ENCODE measurements at places on chromosomes 16 and 17. TPM values are rescaled to one million over a fixed set of nuclear protein-coding genes. Genes with fewer than 3 reads are reported as not detected.
A peak's percentile ranks its signal among the peaks of the same experiment; 100 is the strongest.

SPPL2C gene
- not detected for total RNA-seq

GPRC5C gene
- 358 TPM for total RNA-seq

HOXB4 gene
- 22.6 TPM for total RNA-seq

DNA sequence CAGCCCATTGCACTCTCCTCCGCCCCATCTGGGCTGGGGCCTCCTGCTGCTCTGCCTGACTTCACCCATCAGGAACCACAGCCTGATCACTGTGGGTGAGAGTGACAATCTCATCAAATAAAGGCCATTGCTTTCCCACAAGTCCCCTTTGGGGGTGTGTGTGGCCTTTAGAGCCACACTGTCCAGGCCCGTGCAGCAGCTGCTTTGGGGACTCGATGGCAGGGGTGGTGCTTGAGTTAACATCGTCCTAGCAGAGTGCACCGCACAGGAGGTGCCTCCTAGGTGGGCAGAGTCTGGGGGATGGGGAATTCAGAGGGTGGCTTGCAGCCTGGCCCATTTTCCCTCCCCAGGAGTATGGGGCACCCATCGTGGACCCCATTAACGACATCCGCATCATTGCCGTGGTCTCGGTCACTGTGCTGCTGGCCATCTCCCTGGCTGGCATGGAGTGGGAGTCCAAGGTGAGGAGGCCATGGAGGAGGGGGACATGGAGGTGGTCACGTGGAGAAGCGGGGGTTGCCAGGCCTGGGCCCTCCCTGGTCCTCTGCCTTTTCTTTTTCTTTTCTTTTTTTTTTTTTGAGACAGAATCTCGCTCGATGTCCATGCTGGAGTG lies 5.4 kb downstream of the SLC12A3 start:
- H3K4me1 ChIP-seq, result peaks cover 9% of the 10 kb centered on the region
- no peak for DNase-seq
- no peaks in the 10 kb centered on the region for H3K36me3 ChIP-seq
- H3K27ac ChIP-seq, result peak overlapping the region; percentile 22
- H3K4me3 ChIP-seq, result no peak overlapping the region

DNA sequence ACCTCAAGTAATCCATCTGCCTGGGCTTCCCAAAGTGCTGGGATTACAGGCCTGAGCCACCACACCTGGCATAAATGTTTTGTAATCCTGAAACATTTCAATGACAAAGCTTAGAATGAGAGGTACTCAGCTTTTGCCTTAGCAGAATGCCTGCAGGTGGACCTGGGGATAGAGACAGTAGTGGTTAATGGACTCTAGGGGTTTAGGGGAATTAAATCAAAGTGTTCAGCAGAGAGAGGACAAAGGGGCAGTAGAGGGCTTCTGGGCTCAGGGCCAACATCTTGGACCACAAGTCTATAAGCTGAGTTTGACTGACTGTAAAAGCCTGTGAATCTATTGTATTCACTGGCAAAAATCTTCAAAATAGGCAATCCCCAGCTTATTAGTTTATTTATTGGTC lies 36.0 kb upstream of the MED13 start:
- H3K4me3 ChIP-seq, result no peak overlapping the region
- H3K4me1 ChIP-seq, result no peaks in the 10 kb centered on the region
- no peak overlapping the region for H3K27ac ChIP-seq

DNA sequence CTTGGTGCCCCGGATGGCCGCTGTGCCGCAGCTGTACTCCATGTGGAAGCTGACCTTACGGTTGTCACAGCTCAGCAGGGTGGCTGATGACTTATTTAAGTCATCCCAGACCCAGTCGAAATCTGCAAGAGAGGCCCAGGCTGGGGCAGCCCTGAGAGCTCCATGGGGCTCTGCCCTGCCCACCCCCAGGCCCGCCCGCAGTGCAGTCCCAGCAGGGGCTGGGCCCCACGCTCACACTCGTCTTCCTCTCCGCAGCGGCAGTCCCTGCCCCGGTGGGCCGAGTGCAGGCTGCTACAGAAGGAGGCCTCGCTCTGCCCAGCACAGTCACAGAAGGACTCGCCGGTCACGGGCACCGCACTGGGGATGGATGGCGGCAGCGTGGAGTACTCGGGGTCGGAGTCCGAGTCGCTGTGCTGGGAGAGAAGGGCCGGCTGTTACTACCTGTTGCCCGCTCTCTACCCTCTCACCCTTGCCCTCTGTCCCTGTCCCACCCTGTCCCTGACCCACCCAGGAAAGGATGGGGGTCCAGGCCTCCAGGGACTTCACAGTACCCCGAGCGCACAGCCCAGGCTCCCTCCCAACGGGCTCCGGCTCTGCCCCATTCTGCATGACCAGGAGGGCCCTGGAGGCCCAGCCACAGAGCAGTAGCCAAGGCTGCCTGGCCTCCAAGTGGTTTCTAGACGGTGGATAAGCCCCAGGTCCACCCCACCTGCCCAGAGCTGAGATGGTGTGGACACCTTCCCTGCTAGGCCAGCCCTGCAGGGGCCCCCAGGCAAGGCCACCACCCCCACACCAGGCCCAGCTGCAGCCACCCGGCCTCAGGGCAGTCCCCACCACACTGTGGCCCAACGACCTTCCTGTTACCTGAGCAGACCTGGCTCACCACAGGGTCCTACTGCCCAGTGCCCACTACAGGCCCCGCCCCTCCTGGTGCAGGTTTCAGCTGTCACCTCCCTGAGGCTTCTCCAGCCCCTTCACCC lies 3.9 kb downstream of the SPSB3 start:
- peaks cover 9% of the 10 kb centered on the region for H3K36me3 ChIP-seq
- no peak for DNase-seq
- H3K27ac ChIP-seq, result no peak overlapping the region
- H3K27me3 ChIP-seq, result no peaks in the 10 kb centered on the region
- H3K4me1 ChIP-seq, result peaks cover 24% of the 10 kb centered on the region
- no peak overlapping the region for H3K4me3 ChIP-seq

- no peaks in the 10 kb centered on the region for H3K36me3 ChIP-seq
- DNase-seq, result no peak
- no peaks in the 10 kb centered on the region for H3K27me3 ChIP-seq
- no peak overlapping the region for H3K27ac ChIP-seq
- H3K4me1 ChIP-seq, result no peaks in the 10 kb centered on the region
- H3K4me3 ChIP-seq, result no peak overlapping the region
These were observed 87.0 kb upstream of the RPRML start for GRCh38 chr17:47066095-47066494.

- H3K27me3 ChIP-seq, result no peaks in the 10 kb centered on the region
- peak overlapping the region; percentile 85 for H3K27ac ChIP-seq
- H3K4me3 ChIP-seq, result no peak overlapping the region
- H3K4me1 ChIP-seq, result no peaks in the 10 kb centered on the region
- peak; percentile 92 for DNase-seq
These were observed 54.9 kb downstream of the SREBF1 start for GRCh38 chr17:17781591-17782496.

DNA sequence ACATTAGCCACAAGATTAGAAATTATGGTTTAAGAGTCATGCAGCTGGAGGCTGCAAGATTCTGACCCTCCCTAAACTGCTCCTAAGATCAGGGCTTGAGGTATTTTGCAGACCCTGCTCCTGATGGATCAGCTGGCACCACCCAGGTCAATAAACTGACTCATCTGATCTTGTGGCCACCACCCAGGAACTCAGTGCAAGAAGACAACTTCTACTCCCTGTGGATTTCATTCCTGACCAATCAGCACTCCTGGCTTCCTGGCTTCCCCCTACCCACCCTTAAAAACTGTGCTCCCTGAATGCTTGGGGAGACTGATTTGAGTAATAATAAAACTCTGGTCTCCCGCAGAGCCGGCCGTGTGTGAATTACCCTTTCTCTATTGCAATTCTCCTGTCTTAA lies 25.0 kb upstream of the MILR1 start:
- no peaks in the 10 kb centered on the region for H3K27me3 ChIP-seq
- no peaks in the 10 kb centered on the region for H3K36me3 ChIP-seq
- no peak overlapping the region for H3K4me3 ChIP-seq
- DNase-seq, result no peak
- H3K27ac ChIP-seq, result no peak overlapping the region

NT5M gene
- total RNA-seq, result 2.8 TPM

DNA sequence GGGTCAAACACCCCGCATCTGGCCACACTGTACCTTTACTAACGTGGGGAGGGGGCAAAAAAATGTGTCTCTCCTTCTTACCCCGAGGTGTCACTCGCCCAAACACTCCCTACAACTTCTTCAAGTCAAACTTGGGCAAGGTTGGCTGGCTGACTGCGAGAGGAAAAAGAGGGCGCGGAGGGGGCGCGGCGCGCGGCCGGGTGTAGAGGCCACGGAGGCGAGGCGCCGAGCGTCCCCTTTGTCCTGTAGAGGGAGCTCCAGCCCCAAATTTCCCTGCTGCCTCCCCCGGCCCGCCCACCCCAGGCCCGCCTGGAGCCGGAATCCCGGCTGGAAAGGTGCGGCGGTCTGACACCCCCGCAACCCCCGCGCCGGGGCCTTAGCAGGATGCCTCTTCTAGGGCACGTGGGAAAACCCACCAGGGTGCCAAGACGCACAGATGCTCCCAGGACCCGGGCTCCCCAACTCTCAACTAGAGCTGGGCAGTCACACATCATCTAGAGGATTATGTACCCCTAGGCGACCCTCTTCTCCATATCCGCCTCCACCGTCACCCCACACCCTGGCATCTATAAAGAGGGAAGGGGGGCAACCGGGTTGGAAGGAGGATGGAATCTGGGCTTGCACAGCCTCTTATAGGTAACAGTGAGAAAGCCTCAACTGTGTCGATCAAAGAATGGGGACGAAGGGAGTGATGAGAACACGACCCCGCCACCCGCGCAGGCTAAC lies 4.2 kb downstream of the IRX3 start:
- H3K36me3 ChIP-seq, result no peaks in the 10 kb centered on the region
- no peak overlapping the region for H3K27ac ChIP-seq
- H3K27me3 ChIP-seq, result peaks cover 12% of the 10 kb centered on the region
- DNase-seq, result peak; percentile 81

DNA sequence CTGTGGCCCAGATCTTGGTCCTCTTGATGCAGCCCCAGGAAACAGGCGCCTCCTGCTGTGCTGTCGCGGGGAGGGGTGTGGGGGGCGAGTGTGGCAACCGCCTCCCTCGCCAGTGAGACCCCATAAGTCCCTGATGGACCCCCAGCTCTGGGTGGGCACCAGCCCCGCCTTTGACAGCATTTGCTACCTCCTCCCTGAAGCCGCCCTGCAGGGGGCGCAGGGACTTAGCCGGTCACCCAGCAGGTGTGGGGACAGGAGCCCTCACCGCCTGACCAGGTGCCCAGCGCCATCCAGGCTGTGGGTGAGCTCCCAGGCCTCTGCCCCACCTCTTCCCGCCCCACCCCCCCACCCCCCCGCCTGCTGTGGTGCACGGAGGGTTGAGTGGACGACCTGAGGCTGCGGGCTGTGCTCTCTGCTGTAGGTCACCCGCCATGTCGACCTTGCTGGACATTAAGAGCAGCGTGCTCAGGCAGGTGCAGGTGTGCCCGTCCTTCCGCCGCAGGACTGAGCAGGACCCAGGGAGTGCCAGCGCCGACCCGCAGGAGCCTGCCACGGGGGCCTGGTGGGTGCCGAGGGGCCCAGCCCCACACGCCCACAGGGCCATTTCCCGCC lies 4.8 kb downstream of the BAIAP3 start:
- H3K4me3 ChIP-seq, result no peak overlapping the region
- no peaks in the 10 kb centered on the region for H3K4me1 ChIP-seq
- H3K27me3 ChIP-seq, result peaks cover 9% of the 10 kb centered on the region

IFI35 gene
- 41.4 TPM for total RNA-seq

COQ9 gene
- total RNA-seq, result 78.0 TPM

DNA sequence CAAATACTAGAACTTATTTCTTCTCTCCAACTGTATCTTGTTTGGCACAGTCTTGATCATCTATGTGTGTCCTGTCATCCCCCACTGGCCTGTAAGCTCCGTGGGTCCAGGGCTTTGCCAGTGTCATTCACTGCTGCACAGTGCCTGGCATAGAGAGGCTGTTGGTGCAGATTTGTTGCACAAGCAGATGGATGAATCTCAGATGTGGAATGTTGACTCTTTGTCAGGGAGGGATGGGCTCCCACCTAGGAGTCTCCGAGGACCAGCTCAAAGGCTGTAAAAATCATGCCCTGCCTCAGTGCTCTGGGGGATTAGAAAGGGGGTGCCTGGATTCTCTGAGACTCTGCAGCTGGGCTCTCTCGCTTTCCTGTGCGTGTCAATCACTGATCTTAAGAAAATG lies 60.6 kb downstream of the RAB11FIP4 start:
- no peaks in the 10 kb centered on the region for H3K4me1 ChIP-seq
- no peaks in the 10 kb centered on the region for H3K27me3 ChIP-seq
- no peak for DNase-seq
- H3K4me3 ChIP-seq, result no peak overlapping the region

- H3K4me3 ChIP-seq, result no peak overlapping the region
- H3K27ac ChIP-seq, result no peak overlapping the region
These were observed 10.7 kb upstream of the GFAP start for GRCh38 chr17:44925731-44926697.

GRCh38 chr17:22569459-22570143 lies 877.3 kb downstream of the KCNJ18 start:
- H3K4me1 ChIP-seq, result no peaks in the 10 kb centered on the region
- no peak overlapping the region for H3K4me3 ChIP-seq
- no peaks in the 10 kb centered on the region for H3K36me3 ChIP-seq
- no peak for DNase-seq

CRHR1 gene
- not detected for total RNA-seq

CDRT4 gene
- 8.0 TPM for total RNA-seq

EVPL gene
- 23.5 TPM for total RNA-seq

GRCh38 chr17:2058586-2059546 lies 4.0 kb downstream of the HIC1 start:
- DNase-seq, result no peak
- H3K27ac ChIP-seq, result peak overlapping the region; percentile 37
- H3K4me3 ChIP-seq, result no peak overlapping the region
- no peaks in the 10 kb centered on the region for H3K36me3 ChIP-seq
- peaks cover 16% of the 10 kb centered on the region for H3K4me1 ChIP-seq

AANAT gene
- total RNA-seq, result not detected

PGS1 gene
- total RNA-seq, result 65.4 TPM

DNA sequence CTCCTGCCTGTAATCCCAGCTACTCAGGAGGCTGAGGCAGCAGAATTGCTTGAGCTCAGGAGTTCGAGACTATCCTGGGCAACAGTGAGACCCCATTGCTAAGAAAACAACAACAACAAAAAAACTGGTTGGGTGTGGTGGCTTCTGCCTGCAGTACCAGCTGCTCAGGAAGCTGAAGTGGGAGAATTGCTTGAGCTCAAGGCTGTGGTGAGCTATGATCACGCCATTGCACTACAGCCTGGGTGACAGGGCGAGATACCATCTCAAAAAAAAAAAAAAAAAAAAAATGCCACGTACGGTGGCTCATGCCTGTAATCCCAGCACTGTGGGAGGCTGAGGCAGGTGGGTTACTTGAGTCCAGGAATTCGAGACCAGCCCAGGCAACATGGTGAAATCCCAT lies 34.1 kb downstream of the NME2 start:
- no peaks in the 10 kb centered on the region for H3K27me3 ChIP-seq
- H3K36me3 ChIP-seq, result peaks cover 30% of the 10 kb centered on the region
- H3K4me3 ChIP-seq, result no peak overlapping the region
- no peak for DNase-seq
- no peak overlapping the region for H3K27ac ChIP-seq

Data from kidney (tissue), 22 donors.